ENCODE measurements at places on chromosomes 13 and 19.

DNA sequence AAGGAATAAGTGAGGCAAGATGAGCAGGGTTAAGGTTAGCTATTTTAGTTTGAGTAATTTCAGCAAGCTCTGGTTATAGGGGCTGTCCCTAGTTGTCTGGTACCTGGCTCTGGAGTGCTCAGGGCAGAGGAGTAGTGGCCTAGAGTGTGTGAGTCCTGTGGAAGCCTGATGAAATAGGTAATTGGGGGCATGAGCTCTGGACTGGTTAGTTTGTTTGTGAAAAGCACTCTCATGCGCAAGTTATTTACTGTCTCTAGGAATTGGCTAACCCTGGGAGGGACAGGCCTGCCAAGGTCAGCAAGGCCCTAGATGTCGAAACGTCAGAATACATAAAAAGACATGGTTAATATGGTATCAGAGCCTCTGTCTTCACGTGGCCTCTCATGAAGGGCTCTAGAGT lies 900.1 kb downstream of the PCDH17 start:
- no peak for ATAC-seq

DNA sequence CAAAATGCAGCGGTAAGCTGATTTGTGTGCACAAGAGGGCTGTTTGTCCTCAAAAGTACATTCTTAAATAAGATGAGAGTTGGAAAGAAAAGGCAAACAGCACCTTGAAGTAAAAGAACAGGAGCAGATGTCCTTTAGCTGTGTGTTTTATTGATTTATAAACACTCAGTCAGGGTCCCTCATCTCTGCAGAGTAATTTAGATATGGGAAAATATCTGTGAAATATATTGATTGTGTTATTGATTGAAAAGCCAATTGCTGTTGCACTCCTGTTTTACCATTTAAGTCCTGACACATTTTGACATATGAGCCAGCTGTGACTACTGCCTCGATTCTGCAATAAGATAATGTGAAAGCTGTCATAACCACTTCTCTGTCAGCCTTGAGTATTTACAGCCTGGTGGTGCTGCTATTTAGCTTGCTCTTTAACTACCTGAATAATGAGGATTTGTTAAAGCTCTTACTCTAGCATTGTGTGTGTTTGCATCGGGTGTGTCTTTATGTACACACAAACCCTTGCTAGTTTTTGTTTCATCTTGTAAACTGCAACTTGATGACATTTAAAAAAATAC lies 550.1 kb downstream of the DACH1 start:
- ATAC-seq = no peak

GRCh38 chr19:49155820-49156346 lies 687 bp upstream of the HRC start:
- no peak for ATAC-seq

DNA sequence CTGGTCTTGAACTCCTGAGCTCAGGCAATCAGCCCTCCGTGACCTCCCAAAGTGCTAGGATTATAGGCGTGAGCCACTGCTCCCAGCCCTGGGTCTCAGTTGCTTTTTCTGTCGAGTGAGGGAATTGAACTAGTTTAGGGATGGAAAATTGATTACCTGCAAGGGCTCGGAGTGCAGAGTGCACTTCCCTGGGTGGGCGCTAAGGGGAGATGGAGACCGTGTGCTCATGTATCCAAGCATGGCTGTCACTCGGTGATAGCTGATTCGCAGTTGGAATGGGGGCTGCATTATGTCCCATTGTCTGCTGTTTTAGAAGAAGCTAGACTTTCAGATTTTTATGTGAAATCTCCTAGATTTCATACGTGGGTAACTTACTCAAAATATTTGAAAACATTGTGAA lies 139.9 kb upstream of the RFC3 start:
- no peak for ATAC-seq

DNA sequence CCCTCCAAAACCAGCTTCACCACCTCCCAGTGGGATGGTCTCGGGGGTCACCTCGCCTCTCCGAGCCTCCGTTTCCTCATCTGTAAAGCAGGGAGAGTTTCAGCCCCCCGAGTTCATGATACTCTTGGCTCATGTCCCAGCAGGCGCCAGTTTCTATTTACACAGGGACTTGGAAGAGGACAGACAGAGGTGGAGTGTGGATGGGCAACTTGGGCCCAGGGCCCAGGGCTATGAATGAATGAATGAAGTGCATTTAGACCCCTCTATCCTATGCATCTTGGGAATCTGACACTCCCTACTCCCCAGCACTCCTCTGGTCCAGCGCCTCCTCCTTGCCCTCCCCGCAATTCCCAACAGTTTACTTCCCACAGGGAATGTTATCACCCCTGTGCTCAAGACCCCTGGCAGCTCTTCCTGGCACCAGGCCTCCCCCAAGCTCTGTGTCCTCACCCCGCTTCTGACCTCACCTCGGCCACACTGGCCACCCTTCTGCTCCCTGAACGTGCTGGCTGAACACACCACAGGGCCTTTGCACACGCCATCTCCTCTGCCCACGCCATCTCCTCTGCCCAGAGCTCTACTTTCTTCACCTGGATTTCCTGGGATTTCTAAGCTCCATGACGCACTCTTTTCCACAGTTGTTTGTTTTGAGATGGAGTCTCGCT lies 4.9 kb upstream of the C2CD4C start:
- no peak for ATAC-seq

GRCh38 chr13:39159393-39159792 lies 121.1 kb downstream of the NHLRC3 start:
- ATAC-seq = no peak

DNA sequence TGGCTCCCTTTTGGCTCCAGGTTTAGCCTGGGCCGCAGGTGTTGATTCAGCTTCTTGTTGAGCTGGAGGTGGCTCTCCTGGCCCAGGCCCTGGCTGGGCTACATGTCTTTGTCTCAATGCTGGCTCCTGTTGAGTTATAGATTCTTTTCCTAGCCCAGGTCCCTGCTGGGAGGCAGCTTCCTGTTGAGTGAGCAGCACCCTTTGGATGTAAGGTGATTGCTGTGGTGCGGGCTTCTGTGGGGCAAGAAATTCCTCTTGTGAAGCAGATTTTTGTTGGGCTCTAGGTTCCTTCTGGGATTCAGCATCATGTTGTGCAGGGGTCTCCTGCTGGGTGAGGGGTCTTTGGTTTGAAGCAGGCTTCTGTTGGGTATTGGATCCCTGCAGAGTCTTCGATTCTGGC lies 545 bp downstream of the LIPE start:
- no peak for ATAC-seq
